ENCODE measurements at places on chromosomes 11 and 22.

- ATAC-seq: no peak
These were observed 39.0 kb downstream of the IGLL5 start for GRCh38 chr22:22926370-22927195.

DNA sequence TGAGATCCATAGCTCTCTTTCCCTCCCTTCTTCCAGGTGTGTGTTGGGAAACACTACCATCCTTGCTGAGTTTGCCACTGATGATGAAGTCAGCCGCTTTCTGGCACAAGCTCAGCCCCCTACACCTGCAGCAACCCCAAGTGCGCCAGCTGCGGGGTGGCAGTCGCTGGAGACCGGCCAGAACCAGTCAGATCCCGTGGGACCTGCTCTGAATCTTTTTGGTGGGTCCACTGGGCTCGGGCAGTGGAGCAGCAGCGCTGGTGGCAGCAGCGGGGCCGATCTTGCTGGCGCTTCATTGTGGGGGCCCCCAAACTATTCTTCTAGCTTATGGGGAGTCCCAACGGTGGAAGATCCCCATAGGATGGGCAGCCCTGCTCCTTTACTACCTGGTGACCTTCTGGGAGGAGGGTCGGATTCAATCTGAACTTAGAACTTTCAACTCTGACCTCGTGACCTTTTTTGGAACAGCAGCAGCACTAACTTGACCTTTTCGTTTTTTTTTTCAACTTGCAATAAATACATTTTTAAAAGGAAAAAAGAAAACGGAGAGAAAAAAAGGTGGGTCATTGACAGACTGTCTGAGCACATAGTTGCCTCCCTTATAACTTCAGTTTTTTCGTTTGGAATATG is 23.4 kb upstream of the ADSL start:
- no peak for ATAC-seq

GRCh38 chr22:19187716-19188563 is 9.4 kb upstream of the SLC25A1 start:
- no peak for ATAC-seq

DNA sequence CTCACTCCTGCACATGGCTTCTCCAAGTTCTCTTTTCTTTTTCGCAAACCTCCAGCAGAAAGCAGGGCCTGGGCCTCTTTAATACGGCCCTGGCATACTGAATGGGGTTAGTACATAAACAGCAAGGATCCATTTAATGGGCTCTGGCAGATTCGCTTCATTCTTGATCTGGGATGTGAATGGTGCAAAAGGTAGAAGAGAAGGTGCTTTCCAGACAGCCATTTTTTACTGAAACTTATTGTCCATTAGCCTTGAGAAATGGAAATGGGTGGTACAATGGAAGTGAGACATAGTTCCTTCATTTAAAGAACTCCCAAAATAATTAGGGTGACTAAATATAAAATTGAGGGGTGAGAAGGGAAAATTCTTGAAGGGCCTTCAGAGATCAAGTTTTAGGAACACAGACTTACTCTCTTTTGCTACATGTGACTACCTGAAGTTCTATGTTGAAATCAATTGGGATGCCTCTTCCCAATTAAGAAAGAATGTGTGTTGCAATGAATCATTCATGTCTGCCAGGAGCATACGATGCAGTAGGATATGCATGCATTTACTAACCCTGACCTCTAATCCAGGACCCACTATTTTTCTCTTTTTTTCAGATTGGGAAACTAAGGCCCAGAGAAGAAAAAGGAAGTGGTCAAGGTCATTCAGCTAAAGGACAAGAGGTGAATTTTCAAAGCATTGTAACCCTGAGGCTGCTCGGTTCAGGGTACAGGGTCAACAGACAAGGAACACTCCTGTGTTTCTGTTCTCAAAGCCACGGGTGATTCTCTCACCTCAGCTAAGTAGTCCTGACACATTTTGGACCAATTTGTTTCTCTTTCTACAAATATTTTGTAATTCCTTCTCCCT is 144.1 kb downstream of the BBOX1 start:
- ATAC-seq: no peak

GRCh38 chr11:68137833-68138232 is 16.6 kb upstream of the CHKA start:
- ATAC-seq: no peak

DNA sequence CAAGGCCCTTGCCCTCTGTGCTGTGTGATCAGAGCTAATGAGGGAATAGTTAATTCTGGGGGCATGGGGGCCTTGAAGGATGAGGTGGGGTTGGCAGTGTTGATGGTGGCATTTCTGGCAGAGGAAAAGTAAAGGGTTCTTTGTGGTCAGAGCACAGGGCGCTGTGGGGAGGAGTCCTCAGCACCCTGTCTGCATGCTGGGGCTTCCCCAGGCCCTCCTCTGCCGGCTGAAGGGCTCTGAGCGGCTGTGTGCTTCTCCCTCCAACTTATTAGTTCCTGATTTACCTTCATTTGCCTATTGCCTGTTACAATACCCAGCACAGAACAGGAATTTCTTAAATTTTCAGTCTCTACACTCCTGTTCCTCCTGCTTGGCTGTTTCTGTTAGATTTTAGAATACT is 122.8 kb downstream of the HIPK3 start:
- ATAC-seq: peak; percentile 41

GRCh38 chr11:113675565-113675964 is 30.5 kb downstream of the TMPRSS5 start:
- ATAC-seq: no peak

DNA sequence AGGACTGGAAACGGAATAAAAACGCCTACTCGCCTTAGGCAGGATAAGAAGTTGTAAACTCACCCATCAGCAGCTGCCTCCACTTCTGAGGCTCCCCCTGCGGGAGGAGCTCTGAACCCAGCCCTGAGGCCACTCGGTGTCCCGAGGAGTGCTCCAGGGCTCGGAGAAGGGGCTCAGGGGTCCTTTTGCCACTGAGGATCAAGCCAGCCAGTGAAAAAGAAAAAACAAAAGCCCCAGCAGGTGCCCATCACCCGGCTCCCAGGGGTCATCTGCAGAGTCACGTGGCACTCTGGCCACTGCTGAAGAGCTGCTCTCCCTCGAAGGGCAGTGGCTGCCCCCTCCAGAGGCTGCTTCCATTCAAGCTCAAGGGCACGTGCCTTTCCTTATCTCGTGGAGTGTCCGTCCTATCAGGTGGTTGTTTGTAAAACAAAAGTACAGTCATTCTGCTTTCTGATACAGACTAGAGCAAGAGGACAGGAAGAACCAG is 29.0 kb downstream of the NUP50 start:
- no peak for ATAC-seq
